ENCODE measurements at places on chromosomes 6 and 20.
A peak's percentile ranks its signal among the peaks of the same experiment; 100 is the strongest.

DNA sequence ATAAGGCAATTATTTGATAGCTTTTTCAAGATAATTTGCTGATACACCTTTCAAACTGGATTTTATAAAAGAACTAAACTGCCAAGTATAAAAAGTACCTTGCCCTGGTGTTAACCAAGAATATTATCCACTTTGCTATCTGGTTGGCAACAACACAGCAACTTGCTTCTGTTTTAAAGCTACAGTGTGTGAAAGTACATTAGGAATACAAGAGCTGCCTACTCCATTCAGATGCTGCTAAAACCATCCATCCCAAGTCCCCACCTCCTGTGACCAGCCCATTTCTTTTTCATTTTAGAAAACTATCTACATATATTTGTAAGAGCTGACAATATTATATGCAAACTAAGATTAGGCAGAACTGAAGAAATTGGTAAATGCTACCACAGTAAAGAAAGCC is 12.8 kb downstream of the CLDN20 start:
- DNase-seq, result no peak

DNA sequence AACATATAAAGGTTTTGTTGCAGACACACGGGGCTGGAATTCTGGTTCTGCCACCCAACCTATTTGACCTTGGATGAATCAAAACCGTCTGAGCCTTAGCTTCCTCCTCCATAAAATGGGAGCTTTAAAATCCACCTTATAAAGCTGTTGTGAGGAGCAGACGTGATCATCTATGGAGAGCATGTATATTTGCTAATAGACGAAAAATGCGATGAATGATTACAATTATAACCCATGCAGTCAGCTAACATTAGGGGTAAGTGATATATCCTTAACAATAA is 586 bp upstream of the NUP153 start:
- DNase-seq, result no peak

DNA sequence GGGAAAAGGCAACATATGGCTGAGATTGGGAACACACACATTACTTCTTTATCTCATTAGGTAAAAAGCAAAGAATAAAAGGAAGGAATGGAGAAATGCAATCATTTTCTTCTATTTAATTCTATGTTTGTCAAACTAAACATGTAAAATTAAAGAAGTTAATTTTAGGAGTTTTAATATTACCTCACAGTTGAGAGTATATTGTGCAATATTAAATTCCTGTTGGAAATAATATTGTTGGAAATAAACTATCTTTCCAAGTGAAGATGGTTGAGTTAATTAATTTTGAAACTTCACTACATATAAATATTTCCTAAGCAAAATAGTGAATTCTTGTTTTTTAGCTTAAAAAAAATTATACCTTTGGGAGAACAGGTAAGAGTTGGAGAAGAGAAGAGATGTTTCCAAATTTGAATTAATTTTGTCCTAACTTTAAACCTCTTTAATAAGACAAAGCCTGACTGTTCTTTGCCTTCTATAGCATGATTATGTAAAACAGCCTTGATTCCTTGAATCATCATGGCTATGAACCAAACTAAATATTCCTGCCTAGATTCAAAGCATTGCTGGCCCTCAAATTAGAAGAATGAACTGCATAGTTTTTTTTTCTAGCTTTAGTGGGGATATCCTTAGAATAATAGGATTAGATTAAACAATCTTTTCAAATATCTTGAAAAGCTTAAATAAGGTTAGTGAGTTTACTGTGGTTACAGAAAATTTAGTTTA is 1349.1 kb upstream of the ADGRB3 start:
- DNase-seq, result no peak

GRCh38 chr6:26272171-26272637 is 92.8 kb upstream of the BTN3A2 start:
- DNase-seq, result no peak

- no peak for DNase-seq
Measured at GRCh38 chr20:15220778-15221565, 883.6 kb upstream of the FLRT3 start.

- DNase-seq, result no peak
Measured at GRCh38 chr6:8113131-8113654, 10.8 kb upstream of the EEF1E1 start.

DNA sequence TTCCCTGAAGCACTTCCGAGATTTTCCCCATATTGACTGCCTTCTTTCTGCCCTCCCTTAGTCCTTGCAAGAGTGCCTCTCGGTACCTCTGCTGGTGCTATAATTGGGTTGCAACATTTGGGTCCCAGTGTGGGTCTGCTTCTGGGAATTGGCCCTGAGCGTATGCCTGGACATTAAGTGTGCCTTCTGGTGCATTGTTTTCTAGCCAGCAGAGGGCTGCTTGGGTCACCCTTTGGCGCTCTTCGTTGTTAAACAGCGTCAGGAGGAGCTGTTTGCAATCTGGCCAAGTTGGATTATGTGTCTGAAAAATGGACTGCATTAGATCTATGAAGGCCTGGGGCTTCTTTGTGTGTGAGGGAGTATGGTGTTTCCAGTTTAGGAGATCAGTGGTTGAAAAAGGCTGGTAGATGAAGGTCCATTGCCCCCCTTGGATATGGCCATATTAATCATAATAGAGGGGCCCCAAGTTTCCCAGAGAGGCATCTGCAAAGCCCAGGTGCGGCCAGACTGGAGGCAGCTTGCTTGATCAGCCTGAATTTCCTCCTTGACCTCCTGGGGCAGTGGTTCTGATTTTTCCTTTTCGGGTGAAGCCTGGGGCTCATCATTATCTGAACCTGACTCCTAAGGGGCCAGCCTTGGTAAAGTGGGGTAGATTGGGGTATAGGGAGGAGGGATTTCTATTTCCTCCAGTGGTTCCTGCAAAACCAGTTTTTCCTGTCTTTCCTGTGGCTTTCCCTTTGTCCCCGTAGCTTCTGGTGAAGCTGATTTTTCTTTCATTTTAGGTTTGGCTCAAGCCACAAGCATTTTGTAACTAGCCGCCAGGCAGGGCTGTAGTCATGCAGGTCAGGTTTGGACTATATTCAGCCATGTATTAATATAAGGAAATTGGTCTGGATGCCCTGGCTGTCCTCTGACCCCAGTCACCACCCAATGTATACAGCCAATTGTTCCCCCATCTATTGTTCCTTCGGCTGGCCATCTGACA is 85.4 kb upstream of the GPR6 start:
- DNase-seq, result no peak

- peak; percentile 71 for DNase-seq
Measured at GRCh38 chr6:123829302-123829953, 25.8 kb downstream of the NKAIN2 start.

DNA sequence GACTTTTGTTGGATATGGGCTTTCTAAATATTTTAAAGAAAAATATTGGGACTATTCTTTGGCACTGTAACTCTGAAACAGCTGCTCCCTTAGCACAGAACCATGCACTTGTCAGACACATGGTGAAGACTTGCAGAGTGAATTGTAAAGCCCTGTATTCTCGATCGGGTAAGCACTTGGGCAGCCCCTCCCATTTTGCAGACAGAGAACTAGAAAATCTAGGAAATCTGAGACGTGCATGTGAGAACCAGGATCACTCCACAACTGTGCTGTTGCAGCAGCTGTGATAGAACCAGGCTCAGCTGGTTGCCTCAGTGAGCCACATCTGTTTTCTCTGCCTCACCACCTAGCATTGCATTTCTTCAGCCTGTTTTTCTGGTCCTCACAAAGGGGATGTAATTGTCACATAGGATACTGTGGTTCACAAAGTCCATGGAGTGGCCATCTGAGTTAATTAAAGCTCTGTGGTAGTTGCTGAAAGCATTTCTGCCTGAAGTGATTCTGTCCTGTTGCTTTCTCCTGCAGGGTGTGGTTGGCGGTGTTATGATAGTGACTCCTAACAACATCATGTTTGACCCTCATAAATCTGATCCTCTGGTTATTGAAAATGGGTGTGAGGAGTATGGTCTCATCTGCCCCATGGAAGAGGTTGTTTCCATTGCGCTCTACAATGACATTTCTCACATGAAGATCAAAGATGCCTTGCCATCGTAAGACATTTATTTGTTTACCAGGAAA is 71.8 kb upstream of the HINT3 start:
- DNase-seq, result no peak

GRCh38 chr6:33050014-33050810 is 23.2 kb downstream of the HLA-DPA1 start:
- no peak for DNase-seq

DNA sequence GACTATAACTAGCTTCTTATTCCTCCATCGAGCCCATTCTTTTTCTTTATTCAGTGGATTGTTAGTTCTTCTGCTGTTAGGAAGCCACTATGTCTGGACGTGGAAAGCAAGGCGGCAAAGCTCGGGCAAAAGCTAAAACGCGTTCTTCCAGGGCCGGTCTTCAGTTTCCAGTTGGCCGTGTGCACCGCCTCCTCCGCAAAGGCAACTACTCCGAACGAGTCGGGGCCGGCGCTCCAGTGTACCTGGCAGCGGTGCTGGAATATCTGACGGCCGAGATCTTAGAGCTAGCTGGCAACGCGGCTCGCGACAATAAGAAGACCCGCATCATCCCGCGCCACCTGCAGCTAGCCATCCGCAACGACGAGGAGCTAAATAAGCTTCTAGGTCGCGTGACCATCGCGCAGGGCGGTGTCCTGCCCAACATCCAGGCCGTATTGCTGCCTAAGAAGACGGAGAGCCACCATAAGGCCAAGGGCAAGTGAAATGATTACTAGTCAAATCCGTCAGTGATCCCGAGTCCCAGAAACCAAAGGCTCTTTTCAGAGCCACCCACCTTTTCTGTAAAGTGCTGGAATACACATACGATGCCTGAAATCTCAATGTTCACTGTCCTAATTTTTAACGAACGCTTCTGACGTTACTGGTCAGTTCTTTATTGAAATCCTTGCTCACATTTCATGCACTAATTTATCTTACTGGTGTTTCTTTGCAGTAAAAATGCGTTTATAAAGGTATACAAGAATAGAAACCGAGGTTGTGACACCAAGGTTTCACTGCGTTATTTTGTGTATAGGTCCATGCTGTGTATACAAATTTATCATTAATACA is 129.9 kb downstream of the HFE start:
- DNase-seq, result no peak

DNA sequence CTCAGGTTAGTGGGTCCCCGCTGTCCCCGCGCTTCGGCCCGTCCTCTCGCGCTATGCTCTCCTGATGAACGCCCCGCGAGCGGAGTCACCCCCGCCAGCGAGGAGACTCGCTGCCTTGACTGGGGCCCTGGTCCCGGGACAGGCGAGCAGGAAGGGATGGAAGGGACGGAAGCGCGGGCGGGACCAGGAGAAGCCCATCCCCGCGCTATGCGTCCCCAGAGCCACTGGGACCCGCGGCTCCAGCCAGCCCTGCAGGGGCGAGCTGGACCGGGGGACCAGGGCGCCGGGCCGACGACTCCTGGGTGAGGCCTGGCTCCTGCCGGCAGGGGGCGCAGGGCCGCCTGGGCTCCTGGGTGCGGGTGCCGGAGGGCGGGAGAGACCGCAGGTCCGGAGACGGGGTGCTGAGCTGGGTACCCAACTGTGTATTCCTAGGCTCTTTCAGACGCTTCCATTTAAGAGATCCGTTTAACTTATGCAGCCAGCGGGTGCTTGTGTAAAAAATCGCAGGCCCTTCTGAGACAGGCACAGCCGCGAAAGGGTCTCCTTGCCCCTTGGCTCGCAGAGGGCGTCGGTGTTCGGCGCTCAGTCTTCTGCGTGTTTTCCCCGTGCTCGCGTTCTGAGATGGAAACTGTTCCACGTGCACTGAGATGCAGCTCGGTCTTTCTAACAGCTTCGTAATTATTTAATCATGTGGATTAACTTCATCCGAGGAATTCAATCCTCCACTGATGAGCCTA is 580 bp upstream of the SYCP2 start:
- DNase-seq, result peak; percentile 76

- no peak for DNase-seq
Measured at GRCh38 chr6:36735110-36736071, 37.8 kb downstream of the RAB44 start.

- DNase-seq, result no peak
Measured at GRCh38 chr20:41054847-41055230, 26.2 kb downstream of the TOP1 start.

DNA sequence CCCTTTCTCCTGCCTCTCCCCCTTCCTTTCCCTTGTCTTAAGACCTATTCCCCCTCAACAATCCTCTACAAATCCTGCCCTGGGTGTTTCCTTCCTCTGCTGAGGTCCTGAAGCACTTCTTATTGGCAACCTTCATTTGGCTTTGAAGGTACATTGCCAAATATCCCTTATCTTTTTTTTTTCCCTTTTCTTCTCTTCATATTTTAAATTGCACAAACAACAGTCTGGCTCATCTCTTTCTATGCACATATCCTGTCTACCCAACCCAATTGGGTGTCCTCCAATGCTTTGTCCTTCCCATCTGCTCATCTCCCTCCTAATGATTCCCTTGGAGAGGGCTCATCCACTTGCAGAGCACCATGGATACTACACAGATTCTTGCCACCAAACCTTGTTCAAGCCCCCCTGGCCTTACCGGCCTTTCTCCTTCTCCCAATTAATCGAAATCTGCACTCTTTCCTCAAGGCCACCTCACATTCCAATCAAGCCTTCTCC is 537.9 kb upstream of the JARID2 start:
- DNase-seq, result no peak

All from kidney glomerular epithelial cell (primary cell).